Posterior vena cava (tissue), 2 donors: ENCODE measurements at places on chromosomes 3 and 15.
A peak's percentile ranks its signal among the peaks of the same experiment; 100 is the strongest.

- no peak for DNase-seq
These were observed 10.4 kb downstream of the PLA2G4E start for GRCh38 chr15:42010434-42010833.

- peak; percentile 87 for DNase-seq
These were observed 129.0 kb downstream of the RPL22L1 start for GRCh38 chr3:170740726-170741591.

DNA sequence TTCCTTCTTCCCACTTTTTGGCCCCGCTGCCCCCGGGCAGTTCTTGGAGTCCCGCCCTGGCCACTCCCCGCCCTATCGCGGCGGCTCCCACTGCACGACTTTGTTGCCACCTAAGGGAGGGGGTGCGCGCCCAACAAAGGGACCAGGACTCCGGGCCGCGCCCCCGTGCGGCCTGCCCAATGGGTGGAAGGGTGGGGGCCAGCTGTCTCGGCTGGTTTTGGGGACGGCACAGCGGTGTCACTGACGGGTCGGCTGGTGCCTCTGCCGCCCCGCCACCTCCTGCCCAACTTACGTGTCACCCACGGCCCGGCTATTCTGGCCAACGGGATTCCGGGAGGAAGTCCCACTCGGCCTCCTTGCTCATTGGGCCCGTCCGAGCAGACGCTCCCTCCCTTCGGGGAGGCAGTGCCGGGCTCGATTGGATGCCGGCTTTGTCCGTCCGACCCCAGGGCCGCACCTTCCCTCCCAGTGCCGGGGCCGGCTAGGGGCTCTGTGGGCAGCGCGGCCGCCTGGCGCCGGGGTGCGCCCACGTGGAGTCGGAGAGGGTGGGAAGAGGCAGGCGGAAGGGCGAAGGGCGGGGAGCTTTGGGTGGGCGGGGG lies at the start of gene GOLIM4:
Gene GOLIM4, minus strand, starts transcription at position 314 of the 599 bp plus-strand sequence. CDS start 639 bp downstream, outside the sequence.
- DNase-seq = peak; percentile 99

GRCh38 chr3:61645148-61645547 lies 83.8 kb downstream of the PTPRG start:
- no peak for DNase-seq

DNA sequence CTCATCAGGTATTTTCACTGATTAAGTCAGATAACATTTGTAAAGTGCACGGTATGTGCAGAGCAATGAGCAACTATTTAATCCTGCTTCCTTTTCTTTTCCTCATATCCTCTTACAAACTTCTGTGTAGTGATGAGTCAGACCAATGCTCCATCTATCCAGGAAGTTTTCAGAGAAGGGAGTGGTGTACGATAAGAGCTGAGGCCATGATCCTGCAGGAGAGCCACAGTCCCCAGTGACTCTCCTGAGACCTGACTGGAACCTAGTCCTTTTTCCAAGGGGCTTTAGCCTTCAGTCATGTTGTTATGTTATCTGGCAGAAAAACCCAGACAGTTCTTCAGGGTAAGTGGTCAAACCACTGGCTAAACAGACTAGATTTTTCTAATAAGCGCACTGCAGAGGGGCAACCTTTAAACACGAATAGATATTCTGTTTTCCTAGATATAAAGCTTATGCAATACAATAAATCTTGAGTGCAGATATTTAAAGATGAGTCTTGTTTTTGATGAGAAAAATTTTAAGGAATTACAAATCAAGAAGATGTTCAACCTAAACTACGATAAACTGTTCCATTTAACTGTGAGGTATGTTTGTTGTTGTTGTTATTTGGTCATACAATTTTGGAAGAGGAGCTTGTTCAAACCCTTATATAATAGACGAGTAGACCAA lies 110.5 kb upstream of the RAP2B start:
- DNase-seq = no peak

GRCh38 chr15:90190606-90191343 lies 10.4 kb upstream of the SEMA4B start:
- no peak for DNase-seq

- DNase-seq = no peak
These were observed 27.7 kb downstream of the SRP14 start for GRCh38 chr15:40011303-40011702.

DNA sequence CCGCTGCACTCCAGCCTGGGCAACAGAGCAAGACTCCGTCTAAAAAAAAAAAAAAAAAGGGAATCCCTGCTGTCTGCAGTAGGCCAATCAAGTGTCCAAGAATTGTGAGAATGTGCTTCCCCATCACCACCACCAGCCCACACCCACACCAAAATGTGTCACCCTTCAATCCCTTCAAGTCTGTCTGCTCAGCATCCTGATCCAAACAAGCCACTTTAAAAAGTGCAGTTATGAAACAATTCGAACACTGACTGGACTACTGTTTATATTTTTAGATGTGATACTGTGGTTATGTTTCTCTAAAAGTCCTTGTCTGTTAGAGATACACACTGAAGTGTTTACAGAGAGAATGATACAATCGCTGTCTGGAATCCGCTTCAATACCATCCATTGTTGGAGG lies 78.1 kb upstream of the CGNL1 start:
- DNase-seq = no peak

DNA sequence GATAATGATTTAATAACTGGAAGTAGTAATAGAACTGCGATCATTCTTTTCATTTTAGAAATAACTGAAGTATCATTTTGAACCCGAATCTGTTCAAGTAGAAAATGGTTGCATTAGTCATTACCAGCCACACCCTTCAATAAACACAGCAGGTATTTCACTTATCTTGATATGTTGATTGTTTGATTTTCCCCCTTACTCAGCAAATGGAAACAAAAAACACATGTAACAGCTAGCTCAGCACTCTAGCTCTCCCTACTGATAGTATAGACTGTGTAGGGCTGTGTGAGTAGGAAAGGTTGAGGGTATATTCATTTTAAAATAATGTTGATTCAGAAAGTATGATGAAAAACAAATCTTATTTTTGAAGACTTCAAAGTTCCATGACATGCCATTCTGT lies 1.1 kb upstream of the GPR149 start:
- DNase-seq = no peak
